ENCODE measurements at places on chromosomes 12 and 14. TPM values are rescaled to one million over a fixed set of nuclear protein-coding genes. Genes with fewer than 3 reads are reported as not detected.

The EPYC gene
- 0.67 TPM for total RNA-seq

The GPRC5A gene
- total RNA-seq = 6.1 TPM

The WNK1 gene
- total RNA-seq = 30.3 TPM

The ADGRD1 gene
- total RNA-seq = 0.84 TPM

The SLC6A15 gene
- 3.0 TPM for total RNA-seq

The KRT77 gene
- not detected for total RNA-seq

The CIDEB gene
- 1.3 TPM for total RNA-seq

The ASCL1 gene
- not detected for total RNA-seq

The LRP1 gene
- 29.8 TPM for total RNA-seq

The KLRC3 gene
- not detected for total RNA-seq

The MMP19 gene
- total RNA-seq = 12.6 TPM

The TGM1 gene
- total RNA-seq = 1.2 TPM

The EIF2B2 gene
- total RNA-seq = 72.3 TPM

The HCAR3 gene
- total RNA-seq = not detected

The GARIN6 gene
- not detected for total RNA-seq

Data from bronchus fibroblast of lung (primary cell).